SW 1271 (cell line): ENCODE measurements at places on chromosomes 11 and 22.

DNA sequence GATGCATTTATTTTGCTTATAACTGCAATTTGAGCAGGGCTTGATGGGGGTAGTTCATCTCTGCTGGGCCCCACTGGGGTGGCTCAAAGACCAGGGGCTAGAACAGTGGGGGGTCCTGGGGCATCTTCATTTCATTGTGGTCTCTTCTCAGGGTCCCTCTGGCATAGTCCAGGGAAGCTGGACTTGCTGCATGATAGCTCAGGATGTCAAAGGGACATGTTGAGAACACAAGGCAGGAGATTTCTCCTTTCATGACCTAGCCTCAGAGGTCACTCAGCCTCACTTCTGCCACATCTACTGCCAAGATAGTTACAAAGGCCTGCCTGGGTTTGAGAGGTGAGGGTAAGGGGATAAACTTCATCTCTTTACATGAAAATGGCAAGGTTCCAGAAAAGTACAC lies 89.5 kb downstream of the CWC15 start:
- no peak for DNase-seq

DNA sequence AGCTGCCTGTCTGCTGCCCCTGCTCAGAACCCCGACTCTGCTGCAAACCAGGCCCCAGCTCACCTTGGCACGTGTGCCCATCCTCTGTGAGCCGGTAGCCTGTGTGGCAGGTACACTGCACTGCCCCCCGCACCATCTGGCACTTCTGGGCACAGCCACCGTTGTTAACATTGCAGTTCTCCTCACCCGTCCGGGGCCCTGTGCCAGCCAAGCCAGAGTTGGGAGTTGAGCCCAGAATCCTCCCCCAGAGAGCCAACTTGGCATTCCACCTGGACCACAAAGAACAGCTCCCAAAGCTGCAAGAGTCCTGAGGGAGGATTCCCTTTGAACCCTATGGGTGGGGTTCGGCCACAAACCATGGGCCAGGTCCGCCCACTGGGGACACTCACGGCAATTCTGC lies 22.5 kb downstream of the LRP4 start:
- DNase-seq, result no peak

DNA sequence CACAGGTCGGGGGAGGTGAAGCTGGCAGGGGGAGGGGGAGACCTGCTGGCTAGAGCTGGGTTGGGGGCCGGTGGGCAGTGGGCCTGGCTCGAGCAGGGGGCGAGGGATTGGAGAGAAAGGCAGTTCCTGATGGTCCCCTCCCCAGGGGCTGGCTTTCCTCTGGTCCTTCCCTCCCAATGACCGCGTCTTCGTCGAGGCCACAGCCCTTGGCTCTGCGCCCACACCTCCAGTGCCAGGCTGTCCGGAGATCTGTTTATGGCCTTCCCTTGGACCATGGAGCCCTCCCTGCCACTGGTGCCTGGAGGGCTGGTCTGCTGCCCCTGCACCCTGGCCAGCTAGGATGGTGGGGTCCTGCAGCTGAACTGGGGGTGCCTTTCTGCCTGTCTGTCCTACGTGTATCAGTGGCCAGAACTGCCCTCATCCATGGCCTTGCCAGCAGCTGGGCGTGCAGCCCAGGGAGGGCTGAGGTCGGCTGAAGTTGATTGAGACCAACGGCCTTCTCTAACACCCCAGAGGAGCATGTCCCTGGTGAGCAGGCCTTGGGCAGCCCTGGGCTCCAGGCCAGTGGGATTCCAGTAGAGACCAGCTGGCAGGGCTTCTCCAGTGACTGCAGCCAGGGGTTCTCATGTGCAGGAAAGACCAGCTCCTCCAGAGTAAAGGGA lies 12.3 kb downstream of the TANGO2 start:
- no peak for DNase-seq

- no peak for DNase-seq
These were observed 14.0 kb downstream of the ASCL2 start for GRCh38 chr11:2256293-2256913.

DNA sequence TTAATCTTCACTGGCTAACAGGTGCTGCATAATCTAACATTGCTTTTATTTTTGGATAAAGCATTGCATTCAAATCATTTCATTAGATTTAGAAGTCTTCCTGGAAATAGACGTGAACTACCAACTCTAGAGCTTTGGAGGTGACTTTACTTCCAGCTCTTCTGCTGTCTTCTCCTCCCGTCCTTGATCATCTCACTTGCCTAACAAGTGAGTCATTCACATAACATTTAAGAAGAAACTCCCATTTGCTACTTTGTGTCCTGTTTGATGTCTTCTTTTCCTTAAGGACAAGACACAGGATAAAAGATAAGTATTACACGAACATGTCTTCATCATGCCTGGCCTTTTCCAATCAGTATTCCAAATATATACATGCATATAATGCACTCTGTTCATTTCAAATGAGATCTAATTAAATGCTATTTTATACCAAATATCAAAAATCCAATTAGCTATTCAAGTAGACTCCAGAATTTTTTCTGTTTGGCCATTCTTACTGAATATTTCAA lies 88.3 kb downstream of the BDNF start:
- DNase-seq, result no peak

DNA sequence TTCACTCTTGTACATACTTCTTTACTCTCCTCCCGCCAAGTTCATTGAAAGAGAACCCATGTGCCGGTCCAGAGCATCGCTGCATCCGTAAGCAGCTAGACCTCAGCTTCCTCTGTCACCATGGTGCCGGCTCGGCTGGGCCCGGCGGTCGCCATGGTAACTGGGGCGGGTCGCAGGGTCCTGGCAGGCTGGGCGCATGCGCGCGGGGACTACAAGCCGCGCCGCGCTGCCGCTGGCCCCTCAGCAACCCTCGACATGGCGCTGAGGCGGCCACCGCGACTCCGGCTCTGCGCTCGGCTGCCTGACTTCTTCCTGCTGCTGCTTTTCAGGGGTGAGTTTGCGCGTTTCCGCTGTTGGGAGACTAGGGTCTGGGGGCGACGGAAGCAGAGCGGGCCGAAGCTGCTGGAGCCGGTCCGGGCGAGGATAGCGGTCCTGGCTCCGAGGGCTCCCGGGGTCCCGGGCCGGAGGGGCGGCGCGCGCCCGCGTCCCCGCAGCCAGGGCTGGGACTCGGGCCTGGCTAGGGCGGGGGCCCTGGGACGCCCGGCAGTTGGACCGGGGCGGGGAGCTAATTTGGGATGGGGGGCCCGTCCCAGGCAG lies at the start of gene JAM3:
TSS of gene JAM3 (plus strand) at position 244 of the 597 bp plus-strand sequence. CDS start at position 256, 12 bp downstream.
- no peak for DNase-seq

GRCh38 chr11:80816966-80817365 lies 1376.1 kb upstream of the TENM4 start:
- no peak for DNase-seq
